ENCODE measurements at places on chromosomes 5 and 9. TPM values are rescaled to one million over a fixed set of nuclear protein-coding genes. Genes with fewer than 3 reads are reported as not detected.

Gene NR5A1
- total RNA-seq = not detected

- no peak overlapping the region for H3K27ac ChIP-seq
- peak; percentile 32 for DNase-seq
- H3K4me3 ChIP-seq = no peak overlapping the region
- no peaks in the 10 kb centered on the region for H3K27me3 ChIP-seq
- H3K4me1 ChIP-seq = no peaks in the 10 kb centered on the region
- no peaks in the 10 kb centered on the region for H3K36me3 ChIP-seq
These were observed 147.5 kb upstream of the FGF10 start for GRCh38 chr5:44536650-44537260.

DNA sequence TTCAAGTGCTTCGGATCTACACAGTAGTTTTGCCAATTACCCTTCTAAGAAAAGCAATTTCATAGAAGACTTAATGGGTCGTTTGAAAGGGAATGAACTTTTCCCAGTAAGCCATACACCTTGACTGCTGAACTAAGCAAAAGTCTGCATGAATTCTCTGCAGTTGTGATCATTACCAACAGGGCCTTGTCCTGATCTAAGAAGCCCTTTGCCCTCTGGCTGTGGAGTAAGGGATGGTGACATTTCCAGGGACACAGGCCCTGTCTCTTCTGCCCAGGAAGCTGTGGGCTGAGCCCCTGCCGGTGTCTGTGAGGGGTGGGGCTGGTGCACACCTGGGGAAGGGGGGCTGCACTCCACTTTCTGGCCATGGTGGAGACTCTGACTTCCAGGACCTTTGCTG lies 30.5 kb downstream of the ZDHHC11 start:
- no peaks in the 10 kb centered on the region for H3K4me1 ChIP-seq
- H3K27me3 ChIP-seq = no peaks in the 10 kb centered on the region
- no peak overlapping the region for H3K27ac ChIP-seq
- H3K36me3 ChIP-seq = no peaks in the 10 kb centered on the region
- H3K4me3 ChIP-seq = no peak overlapping the region
- DNase-seq = no peak

DNA sequence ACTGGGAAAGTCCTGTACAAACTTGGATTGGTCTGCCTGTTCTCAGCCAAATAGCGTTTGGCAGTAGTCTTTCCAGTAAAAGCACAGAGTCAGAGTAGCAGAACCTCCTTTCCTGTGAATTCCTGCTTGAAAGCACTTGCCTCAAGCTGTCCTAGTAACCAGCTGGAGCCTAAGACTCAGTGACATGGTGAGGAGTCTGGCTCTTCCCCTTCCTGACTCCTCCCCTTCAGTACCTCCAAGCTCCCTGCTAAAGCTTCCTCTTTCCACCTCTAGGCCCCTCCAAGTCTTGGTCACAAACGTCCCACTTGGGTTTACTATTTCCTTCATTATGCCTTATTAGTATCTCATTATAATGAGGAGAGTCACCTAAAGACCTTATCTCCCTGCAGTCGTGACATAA lies 21.4 kb upstream of the FAM81B start:
- no peak overlapping the region for H3K27ac ChIP-seq
- H3K36me3 ChIP-seq = no peaks in the 10 kb centered on the region
- H3K27me3 ChIP-seq = no peaks in the 10 kb centered on the region
- no peaks in the 10 kb centered on the region for H3K4me1 ChIP-seq
- no peak for DNase-seq
- no peak overlapping the region for H3K4me3 ChIP-seq

GRCh38 chr5:61385627-61386026 lies 53.6 kb downstream of the ZSWIM6 start:
- no peak overlapping the region for H3K4me3 ChIP-seq
- DNase-seq = no peak

Gene RORB
- total RNA-seq = 0.27 TPM

Gene GZMA
- total RNA-seq = not detected

Gene LCN2
- total RNA-seq = 10.6 TPM

GRCh38 chr5:115419846-115420585 lies 123.6 kb upstream of the CCDC112 start:
- no peak for DNase-seq
- H3K27ac ChIP-seq = no peak overlapping the region
- no peaks in the 10 kb centered on the region for H3K27me3 ChIP-seq
- peaks cover 3% of the 10 kb centered on the region for H3K4me1 ChIP-seq

DNA sequence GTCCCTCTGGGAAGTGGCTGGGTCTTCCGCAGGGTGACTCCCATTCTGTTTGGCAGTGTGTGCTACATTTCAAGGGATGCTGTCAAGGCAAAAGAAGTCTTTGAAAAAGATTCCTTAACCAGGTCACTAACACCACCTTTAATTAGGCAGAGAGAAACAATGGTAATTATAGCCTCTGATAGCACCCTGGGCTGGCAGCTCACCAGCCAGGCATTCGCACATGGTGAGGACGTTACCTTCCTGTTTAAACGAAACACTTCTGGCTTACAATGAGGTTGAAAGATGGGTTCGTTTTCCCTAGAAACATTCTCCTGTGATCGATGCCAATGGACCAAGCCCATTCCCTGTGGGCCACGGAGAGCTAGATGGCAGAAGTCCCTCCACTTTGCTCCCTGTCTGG lies 230.1 kb upstream of the PANK3 start:
- H3K27ac ChIP-seq = no peak overlapping the region
- no peaks in the 10 kb centered on the region for H3K36me3 ChIP-seq
- H3K27me3 ChIP-seq = no peaks in the 10 kb centered on the region
- H3K4me3 ChIP-seq = no peak overlapping the region

GRCh38 chr9:76404401-76404800 lies 10.2 kb upstream of the RFK start:
- no peak overlapping the region for H3K27ac ChIP-seq
- no peaks in the 10 kb centered on the region for H3K36me3 ChIP-seq
- no peak overlapping the region for H3K4me3 ChIP-seq
- DNase-seq = no peak
- H3K27me3 ChIP-seq = no peaks in the 10 kb centered on the region
- no peaks in the 10 kb centered on the region for H3K4me1 ChIP-seq

Gene CCIN
- total RNA-seq = not detected

DNA sequence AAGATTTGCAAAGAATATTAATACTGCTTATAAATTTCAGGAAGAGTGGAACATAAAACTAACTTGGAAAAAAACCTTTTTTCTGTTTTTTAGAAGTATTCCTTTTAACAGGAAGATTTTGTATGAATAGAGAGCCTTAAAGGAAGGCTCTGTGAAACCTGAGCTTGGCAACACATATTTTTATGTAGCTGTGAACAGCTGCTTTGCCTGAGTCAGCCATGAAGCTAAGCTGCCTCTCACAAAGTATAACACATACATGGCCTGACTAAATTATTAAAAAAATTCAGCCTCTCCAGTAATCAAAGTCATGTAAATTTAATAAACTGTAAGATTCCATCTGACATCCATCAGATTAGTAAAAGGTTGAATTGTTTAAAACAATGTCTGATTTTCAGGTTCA lies 547.5 kb downstream of the ELAVL2 start:
- H3K27me3 ChIP-seq = no peaks in the 10 kb centered on the region
- H3K4me1 ChIP-seq = no peaks in the 10 kb centered on the region
- H3K4me3 ChIP-seq = no peak overlapping the region
- DNase-seq = no peak
- no peak overlapping the region for H3K27ac ChIP-seq
- no peaks in the 10 kb centered on the region for H3K36me3 ChIP-seq

DNA sequence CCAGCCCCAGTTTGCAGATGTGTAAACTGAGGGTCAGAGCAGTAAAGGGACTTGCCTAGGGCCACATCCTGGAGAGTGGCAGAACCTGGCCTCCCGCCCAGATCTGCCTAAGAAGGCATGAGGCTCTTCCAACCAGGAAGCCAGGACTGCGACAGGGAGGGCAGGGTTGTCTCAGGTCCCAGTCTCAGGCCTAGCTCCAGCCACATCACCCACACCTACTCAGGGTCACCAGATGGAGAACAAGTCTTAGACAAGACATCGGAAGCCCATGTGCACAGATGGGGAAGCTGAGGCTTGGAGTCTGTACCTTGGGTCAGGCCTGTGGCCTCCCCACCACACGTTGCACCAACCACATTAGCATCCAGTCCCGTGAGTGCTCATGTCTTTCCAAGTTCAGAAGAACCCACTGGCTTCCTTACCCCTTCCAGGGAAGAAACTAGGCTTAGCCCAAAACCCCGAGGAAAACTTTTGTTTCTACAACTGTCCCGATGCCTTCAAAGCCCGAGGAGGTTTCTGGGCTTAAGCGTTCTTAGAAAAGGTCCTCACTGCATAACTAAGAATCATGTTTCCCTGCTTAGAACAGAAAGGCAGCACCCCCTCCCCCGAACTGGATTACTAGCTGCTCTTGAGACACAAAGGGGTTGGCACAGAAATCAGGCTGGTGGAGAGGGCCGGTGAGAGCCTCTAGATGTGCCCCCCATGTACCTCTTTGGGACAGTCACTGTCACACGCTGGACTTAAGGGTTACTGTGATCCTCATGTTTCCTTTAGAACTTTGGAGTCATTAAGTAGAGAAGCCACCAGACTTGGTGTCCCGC lies 2.2 kb downstream of the FAM78A start:
- H3K36me3 ChIP-seq = no peaks in the 10 kb centered on the region
- peaks cover 20% of the 10 kb centered on the region for H3K4me1 ChIP-seq

- H3K36me3 ChIP-seq = no peaks in the 10 kb centered on the region
- no peak for DNase-seq
- no peaks in the 10 kb centered on the region for H3K4me1 ChIP-seq
These were observed 248.8 kb downstream of the MCTP1 start for GRCh38 chr5:95035891-95036685.

Gene PCDHGA9
- total RNA-seq = 11.6 TPM

Data from thyroid gland (tissue), 4 donors.